HFFc6 (cell line): ENCODE measurements at places on chromosomes 2 and 18.

- no peak for DNase-seq
Observed at GRCh38 chr2:42724886-42725285, 39.0 kb downstream of the OXER1 start.

GRCh38 chr18:4636967-4637366 is 181.9 kb upstream of the DLGAP1 start:
- no peak for DNase-seq

DNA sequence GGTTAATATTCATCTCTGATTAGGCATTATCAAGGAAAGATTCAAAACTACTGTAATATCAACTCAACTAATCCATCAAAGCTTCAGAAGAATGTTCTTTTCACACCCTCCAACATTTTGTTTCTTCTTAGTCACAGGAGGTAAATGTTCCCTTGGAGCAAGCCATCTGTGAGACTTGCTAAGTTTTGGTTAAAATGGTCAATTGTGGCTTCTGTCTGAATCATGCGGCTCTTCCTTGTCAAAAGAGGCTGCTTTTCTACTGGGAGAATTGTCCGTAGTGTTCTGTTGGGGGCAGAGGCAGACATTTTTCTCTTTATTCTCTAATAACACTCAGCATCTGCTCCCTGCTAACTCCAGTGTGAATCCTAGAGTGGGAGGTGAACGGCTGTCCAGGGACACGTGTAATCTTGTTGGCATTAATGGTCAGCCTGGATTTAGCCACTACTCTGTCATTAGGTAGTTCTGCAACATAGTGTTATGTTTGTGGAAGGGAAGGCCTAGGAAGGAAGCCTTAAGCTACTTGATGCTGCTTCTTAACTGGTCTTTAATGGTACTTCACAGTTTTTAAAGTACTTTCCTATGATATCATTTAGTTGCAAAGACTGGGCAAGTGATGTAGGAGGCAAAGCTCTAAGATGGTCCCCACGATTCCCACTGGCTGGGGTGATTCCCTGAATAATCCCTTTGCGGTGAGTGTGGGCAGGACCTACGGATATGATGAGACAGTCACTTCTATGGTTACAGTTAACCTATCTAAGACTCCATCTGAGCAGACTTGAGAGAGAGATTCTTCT is 22.6 kb upstream of the FAP start:
- DNase-seq: no peak

DNA sequence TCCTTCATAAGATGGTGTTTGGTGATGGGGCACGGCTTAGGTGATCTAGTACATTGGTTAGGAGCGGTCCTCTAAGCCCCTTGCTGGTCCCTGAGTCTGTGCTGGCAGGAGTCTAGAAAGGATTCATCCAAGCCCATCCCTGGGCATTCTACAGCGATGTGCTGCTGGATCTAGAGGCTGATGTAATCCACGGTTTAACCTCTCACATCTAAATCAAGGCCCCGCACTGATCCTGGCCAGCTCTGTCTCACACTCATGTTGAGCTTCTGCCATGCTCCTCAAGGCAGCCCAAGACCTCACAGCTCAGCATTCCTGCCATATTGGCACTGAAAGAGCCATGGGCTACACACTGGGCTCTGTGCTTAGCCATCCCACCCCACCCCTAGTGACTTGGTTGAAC is 664.8 kb downstream of the STK39 start:
- no peak for DNase-seq
